ENCODE measurements at places on chromosomes 1 and 21. TPM values are rescaled to one million over a fixed set of nuclear protein-coding genes. Genes with fewer than 3 reads are reported as not detected.
A peak's percentile ranks its signal among the peaks of the same experiment; 100 is the strongest.

GRCh38 chr21:16504281-16504680 lies 774.5 kb downstream of the USP25 start:
- H3K4me3 ChIP-seq: no peak overlapping the region
- H3K4me1 ChIP-seq: no peaks in the 10 kb centered on the region
- H3K27me3 ChIP-seq: no peaks in the 10 kb centered on the region
- no peaks in the 10 kb centered on the region for H3K36me3 ChIP-seq

- no peaks in the 10 kb centered on the region for H3K36me3 ChIP-seq
- H3K4me1 ChIP-seq: no peaks in the 10 kb centered on the region
- no peak overlapping the region for H3K27ac ChIP-seq
- no peak overlapping the region for H3K4me3 ChIP-seq
Measured at GRCh38 chr1:50949286-50949982, 10.6 kb downstream of the FAF1 start.

DNA sequence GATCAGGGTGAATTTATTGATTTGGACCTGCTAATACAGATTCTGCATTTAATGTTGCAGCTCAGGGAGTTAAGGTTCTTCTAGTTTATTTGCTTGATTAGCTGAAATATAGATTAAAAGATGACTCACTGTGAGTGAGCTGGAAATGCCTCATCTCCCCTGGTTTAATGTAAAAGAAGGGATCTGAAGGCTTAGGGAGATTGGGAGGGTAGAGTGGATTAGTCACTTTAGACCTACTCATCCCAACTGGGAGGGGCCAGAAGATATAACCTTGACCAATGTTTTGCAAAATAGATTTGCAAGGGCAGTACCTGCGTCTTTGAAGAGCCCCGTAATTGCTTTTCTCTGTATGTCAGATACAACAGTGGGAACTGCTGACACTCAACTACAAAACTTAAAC lies 922.8 kb upstream of the ADGRL4 start:
- no peaks in the 10 kb centered on the region for H3K4me1 ChIP-seq
- DNase-seq: peak; percentile 14
- no peaks in the 10 kb centered on the region for H3K36me3 ChIP-seq
- H3K27ac ChIP-seq: no peak overlapping the region

DNA sequence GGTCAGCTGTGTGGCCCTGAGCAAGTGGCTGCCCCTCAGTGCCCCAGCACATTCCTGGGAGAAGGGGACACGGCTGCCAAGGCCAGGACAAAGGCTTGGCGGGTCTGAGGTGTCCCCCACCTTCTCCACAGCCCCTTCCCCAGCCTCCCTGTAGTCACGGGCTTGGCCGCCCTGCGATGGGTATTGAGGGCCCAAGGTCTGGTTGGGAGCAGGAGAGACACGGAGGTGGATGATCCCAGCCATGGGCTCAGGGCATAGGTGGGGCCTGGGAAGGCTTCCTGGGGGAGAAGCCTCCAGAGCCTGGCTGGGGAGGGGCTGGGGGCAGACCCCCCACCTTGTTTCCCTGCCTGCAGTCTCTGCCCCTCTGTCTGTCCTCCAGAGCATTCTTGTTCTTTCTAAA lies 27.0 kb downstream of the TTC39A start:
- no peaks in the 10 kb centered on the region for H3K27me3 ChIP-seq
- H3K4me3 ChIP-seq: no peak overlapping the region
- no peak for DNase-seq
- no peaks in the 10 kb centered on the region for H3K36me3 ChIP-seq

DNA sequence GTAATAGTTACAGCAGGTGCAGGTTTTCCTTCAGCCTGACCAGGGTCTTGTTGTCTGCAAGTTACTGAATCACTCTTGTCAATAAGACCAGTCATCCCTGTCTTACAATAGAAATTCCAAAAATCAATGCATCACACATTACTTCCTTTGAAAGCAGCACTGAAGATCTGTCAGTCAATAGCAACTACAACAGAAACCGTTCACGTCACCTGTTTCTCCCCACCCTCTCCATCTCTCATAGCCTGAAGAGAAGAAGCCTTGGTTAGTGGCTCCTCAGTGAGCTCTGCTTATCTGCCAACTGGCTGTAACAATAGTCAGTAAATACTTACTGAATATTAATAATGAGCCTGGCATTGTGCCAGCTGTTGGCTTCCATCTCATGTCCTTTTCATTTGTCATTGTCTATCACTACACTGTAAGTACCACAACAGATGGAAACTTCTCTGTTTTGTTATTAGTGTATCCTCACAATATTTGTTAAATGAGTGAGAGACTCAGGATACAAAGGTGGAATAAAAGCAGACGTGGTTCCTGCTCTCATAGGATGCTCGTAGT lies 195.2 kb downstream of the S1PR1 start:
- H3K4me1 ChIP-seq: no peaks in the 10 kb centered on the region
- no peaks in the 10 kb centered on the region for H3K27me3 ChIP-seq
- no peak overlapping the region for H3K27ac ChIP-seq
- H3K36me3 ChIP-seq: no peaks in the 10 kb centered on the region

- peak; percentile 95 for DNase-seq
- H3K27ac ChIP-seq: peak overlapping the region; percentile 78
- H3K4me1 ChIP-seq: peaks cover 16% of the 10 kb centered on the region
- no peak overlapping the region for H3K4me3 ChIP-seq
- no peaks in the 10 kb centered on the region for H3K36me3 ChIP-seq
Measured at GRCh38 chr1:32724678-32725614, 22.4 kb upstream of the SYNC start.

GRCh38 chr1:230819976-230820375 lies 48.3 kb downstream of the C1orf198 start:
- no peaks in the 10 kb centered on the region for H3K36me3 ChIP-seq
- no peaks in the 10 kb centered on the region for H3K27me3 ChIP-seq
- DNase-seq: no peak
- H3K4me1 ChIP-seq: peaks cover 9% of the 10 kb centered on the region
- H3K27ac ChIP-seq: no peak overlapping the region

- H3K27me3 ChIP-seq: no peaks in the 10 kb centered on the region
- no peak overlapping the region for H3K27ac ChIP-seq
- H3K36me3 ChIP-seq: no peaks in the 10 kb centered on the region
Measured at GRCh38 chr1:158933621-158934020, 2.3 kb downstream of the PYHIN1 start.

DNA sequence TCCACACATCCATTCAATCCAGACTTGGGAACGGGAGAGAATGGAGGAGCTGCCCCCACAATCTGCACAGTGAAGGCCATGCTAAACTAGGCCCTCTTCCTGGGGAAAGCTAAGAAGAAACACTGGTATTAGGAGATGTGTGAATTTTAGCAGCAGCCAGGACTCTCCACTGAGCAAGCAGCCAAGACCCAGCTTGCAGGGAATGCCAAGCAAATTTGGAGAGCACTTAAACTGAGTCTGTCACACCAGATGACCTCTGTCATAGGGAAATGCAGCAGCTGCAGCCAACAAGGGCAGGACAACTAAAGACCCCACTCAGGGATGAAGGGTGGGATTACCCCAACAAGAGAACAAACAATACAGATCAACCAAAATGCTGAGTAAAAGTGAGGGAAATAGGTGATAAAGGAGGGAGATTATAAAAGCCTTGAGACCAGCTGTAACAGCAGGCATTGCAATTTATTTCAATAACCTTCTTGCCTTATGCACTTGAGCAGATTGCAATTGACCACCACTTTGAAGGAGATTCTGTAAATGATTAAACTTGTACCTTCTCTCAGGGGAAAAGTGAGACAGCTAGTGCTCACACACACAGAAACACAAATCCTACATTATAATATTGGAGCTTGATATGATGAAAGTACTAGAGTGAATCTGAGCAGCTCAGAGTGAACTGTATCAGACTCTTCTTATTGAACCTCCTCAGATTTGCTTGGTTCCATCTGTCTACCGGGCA lies 2.5 kb upstream of the CLCA1 start:
- no peak overlapping the region for H3K27ac ChIP-seq
- no peak for DNase-seq
- H3K4me1 ChIP-seq: no peaks in the 10 kb centered on the region
- H3K27me3 ChIP-seq: no peaks in the 10 kb centered on the region
- H3K36me3 ChIP-seq: no peaks in the 10 kb centered on the region

GRCh38 chr1:109499661-109500536 lies 6.0 kb downstream of the CYB561D1 start:
- peaks cover 5% of the 10 kb centered on the region for H3K36me3 ChIP-seq
- H3K27me3 ChIP-seq: no peaks in the 10 kb centered on the region
- no peak overlapping the region for H3K4me3 ChIP-seq
- peaks cover 5% of the 10 kb centered on the region for H3K4me1 ChIP-seq

- H3K4me3 ChIP-seq: no peak within 1 kb of the TSS
- no peaks in the 10 kb centered on the region for H3K36me3 ChIP-seq
- no peaks in the 10 kb centered on the region for H3K27me3 ChIP-seq
- no peaks in the 10 kb centered on the region for H3K4me1 ChIP-seq
- DNase-seq: no peak
Measured at GRCh38 chr21:44637018-44637850, at the start of gene KRTAP10-10. KRTAP10-10 (plus strand) TSS chr21:44637356; CDS start chr21:44637418, 62 bp downstream.

DNA sequence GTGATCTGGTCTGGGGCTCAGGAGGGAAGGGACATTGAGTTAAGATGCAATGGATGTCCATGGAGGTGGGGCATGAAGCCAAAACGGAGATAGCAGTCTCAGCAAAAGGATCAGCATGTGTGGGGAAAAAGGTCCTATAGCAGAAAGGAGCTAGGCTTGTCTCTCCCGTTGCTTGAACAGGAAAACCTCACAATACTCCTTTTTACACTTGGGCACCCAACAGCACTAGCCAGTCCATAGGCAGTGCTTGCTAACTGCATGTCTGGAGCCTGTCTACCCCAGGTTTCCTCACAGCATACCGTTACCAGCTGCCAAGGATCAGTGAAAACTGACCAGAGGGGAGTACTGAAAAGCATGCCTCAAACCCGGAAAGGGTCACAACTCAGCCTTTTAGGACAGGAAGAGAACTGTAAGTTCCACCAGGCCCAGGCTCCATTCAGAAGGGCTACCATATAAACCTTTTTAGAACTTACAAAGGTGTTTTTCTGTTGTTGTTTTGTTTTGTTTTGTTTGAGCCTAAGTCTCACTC lies 78.6 kb downstream of the JAK1 start:
- no peaks in the 10 kb centered on the region for H3K4me1 ChIP-seq
- no peaks in the 10 kb centered on the region for H3K27me3 ChIP-seq
- no peak overlapping the region for H3K4me3 ChIP-seq
- no peak overlapping the region for H3K27ac ChIP-seq
- no peaks in the 10 kb centered on the region for H3K36me3 ChIP-seq
- no peak for DNase-seq

DNA sequence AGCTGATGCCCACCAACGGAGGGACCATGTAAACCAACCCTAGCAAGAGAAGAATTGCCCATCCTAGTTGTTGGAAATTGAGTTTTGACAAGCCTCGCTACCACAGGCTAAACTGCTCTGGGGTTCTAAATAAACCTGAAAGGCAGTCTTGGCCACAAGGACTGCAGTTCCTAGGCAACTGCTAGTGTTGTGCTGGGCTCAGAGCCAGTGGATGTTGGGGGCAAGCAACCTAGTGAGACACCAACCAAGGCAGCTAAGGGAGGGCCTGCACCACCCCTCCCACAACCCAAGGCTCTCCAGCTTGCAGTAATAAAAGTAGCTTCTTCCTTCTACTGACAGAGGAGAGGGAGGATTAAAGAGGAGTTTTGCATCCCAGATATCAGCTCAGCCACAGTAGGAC lies 102.4 kb upstream of the PKN2 start:
- H3K36me3 ChIP-seq: no peaks in the 10 kb centered on the region
- H3K27ac ChIP-seq: no peak overlapping the region
- no peaks in the 10 kb centered on the region for H3K4me1 ChIP-seq
- DNase-seq: no peak
- H3K4me3 ChIP-seq: no peak overlapping the region

DNA sequence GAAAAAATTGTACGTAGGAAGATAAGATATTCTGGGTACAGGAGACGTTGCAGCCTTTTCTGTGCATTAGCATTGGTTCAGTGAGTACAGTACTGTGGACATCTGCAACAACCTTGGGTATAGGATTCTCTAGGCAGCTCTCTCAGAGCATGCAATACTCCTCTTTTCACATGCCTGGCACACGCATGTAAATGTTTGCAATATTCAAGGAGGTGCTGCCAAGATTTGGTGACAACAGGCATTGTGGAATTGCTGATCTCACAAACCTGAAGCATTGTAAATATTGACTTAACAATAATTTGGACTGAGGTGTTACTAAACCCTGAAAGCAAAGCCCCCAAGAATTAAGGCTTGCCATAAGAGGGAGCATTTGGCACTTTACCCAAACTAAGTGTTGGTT lies 126.8 kb downstream of the GRIK1 start:
- H3K27me3 ChIP-seq: no peaks in the 10 kb centered on the region
- DNase-seq: no peak
- H3K4me1 ChIP-seq: no peaks in the 10 kb centered on the region
- no peak overlapping the region for H3K4me3 ChIP-seq
- no peaks in the 10 kb centered on the region for H3K36me3 ChIP-seq

GRCh38 chr1:215599418-215600074 lies 32.4 kb downstream of the KCTD3 start:
- peaks cover 2% of the 10 kb centered on the region for H3K4me1 ChIP-seq
- no peak overlapping the region for H3K4me3 ChIP-seq
- no peaks in the 10 kb centered on the region for H3K36me3 ChIP-seq
- H3K27me3 ChIP-seq: no peaks in the 10 kb centered on the region

GRCh38 chr21:39118061-39118460 lies 65.2 kb downstream of the PSMG1 start:
- no peak for DNase-seq
- no peak overlapping the region for H3K4me3 ChIP-seq
- H3K36me3 ChIP-seq: no peaks in the 10 kb centered on the region

GRCh38 chr1:100354971-100355394 lies 2.7 kb downstream of the CDC14A start:
- H3K27ac ChIP-seq: no peak overlapping the region
- H3K4me1 ChIP-seq: peaks cover 5% of the 10 kb centered on the region
- H3K27me3 ChIP-seq: no peaks in the 10 kb centered on the region
- no peak overlapping the region for H3K4me3 ChIP-seq

DNA sequence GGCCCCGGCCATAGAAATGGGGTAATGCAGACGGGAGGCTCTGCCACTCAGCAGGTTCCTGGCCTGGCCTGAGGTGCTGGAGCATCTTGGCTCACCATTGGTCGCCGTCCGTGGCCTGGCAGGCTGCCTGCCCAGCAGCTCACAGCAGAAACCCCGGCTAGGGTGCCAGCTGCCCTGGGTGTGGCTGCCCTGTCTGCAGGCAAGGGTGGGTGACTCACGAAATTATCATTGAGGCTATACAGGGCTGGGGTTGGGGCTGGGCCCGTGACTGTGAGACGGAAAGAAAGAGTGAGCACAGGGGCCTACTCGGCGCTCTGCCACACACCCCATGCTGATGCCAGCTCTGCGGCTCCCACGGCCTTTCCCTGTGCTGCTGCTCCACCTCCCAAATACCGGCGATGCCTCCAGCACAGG lies 8.0 kb upstream of the PKP1 start:
- no peak overlapping the region for H3K27ac ChIP-seq
- peak; percentile 87 for DNase-seq
- no peaks in the 10 kb centered on the region for H3K4me1 ChIP-seq
- H3K27me3 ChIP-seq: peaks cover under 1% of the 10 kb centered on the region
- H3K36me3 ChIP-seq: no peaks in the 10 kb centered on the region

GRCh38 chr1:209349363-209350308 lies 233.9 kb upstream of the CAMK1G start:
- H3K27ac ChIP-seq: no peak overlapping the region
- DNase-seq: no peak
- H3K36me3 ChIP-seq: no peaks in the 10 kb centered on the region
- H3K4me3 ChIP-seq: no peak overlapping the region
- H3K4me1 ChIP-seq: no peaks in the 10 kb centered on the region

GRCh38 chr1:40105028-40105427 lies 8.0 kb upstream of the PPT1 start:
- H3K4me1 ChIP-seq: no peaks in the 10 kb centered on the region
- H3K27me3 ChIP-seq: peaks cover 3% of the 10 kb centered on the region
- no peaks in the 10 kb centered on the region for H3K36me3 ChIP-seq
- H3K4me3 ChIP-seq: no peak overlapping the region

Gene B3GALT2
- total RNA-seq: 1.3 TPM

Gene TNFRSF9
- under 0.01 TPM for total RNA-seq

Gene MAGI3
- total RNA-seq: 9.2 TPM

Gene CLCA4
- total RNA-seq: not detected

Gene PSMD4
- total RNA-seq: 240 TPM

Gene DCST1
- not detected for total RNA-seq

Gene NAXE
- 64.4 TPM for total RNA-seq

Gene FMO3
- 76.3 TPM for total RNA-seq

All from fibroblast of lung (primary cell).